Bronchial epithelial cell (primary cell): ENCODE measurements at places on chromosomes 12 and 14. TPM values are rescaled to one million over a fixed set of nuclear protein-coding genes. Genes with fewer than 3 reads are reported as not detected.

KCNH5 gene
- under 0.01 TPM in 2 replicates for total RNA-seq

SLC17A8 gene
- not detected in 2 replicates for total RNA-seq

TAS2R13 gene
- 0.38 and 1.1 TPM in 2 replicates for total RNA-seq

FGFR1OP2 gene
- 39.2 and 50.5 TPM in 2 replicates for total RNA-seq

RNASE7 gene
- total RNA-seq = 8.2 and 12.1 TPM in 2 replicates

PAH gene
- total RNA-seq = not detected in 2 replicates

CCDC38 gene
- total RNA-seq = 0.13 TPM in 1 of 2 replicates, not detected in the other

ETFBKMT gene
- 0.79 and 1.0 TPM in 2 replicates for total RNA-seq

GAS2L3 gene
- 0.53 and 1.0 TPM in 2 replicates for total RNA-seq

IFNG-AS1 gene
- total RNA-seq = not detected in 2 replicates

AMN gene
- total RNA-seq = 4.2 and 6.5 TPM in 2 replicates

MYBPC1 gene
- total RNA-seq = not detected in 2 replicates

PLEK2 gene
- 20.4 and 111 TPM in 2 replicates for total RNA-seq

TAS2R20 gene
- 1.8 and 2.0 TPM in 2 replicates for total RNA-seq

ADAM20 gene
- 2.4 and 2.6 TPM in 2 replicates for total RNA-seq

GRIN2B gene
- under 0.01 TPM in 2 replicates for total RNA-seq

GPRC5A gene
- total RNA-seq = 16.1 and 19.3 TPM in 2 replicates

CLEC2A gene
- total RNA-seq = not detected in 2 replicates

PDE3A gene
- under 0.01 TPM in 1 of 2 replicates, not detected in the other for total RNA-seq

AVPR1A gene
- not detected in 2 replicates for total RNA-seq

SLC10A1 gene
- total RNA-seq = not detected in 2 replicates

CD163L1 gene
- not detected in 2 replicates for total RNA-seq

CAPZA3 gene
- total RNA-seq = 0.13 TPM in 1 of 2 replicates, not detected in the other

KCNJ8 gene
- total RNA-seq = under 0.01 TPM in 1 of 2 replicates, not detected in the other

MANSC1 gene
- 0.79 and 2.6 TPM in 2 replicates for total RNA-seq

KCNK10 gene
- not detected in 2 replicates for total RNA-seq

ABCC9 gene
- total RNA-seq = 0.79 and 2.4 TPM in 2 replicates

KRT85 gene
- not detected in 2 replicates for total RNA-seq

GPR135 gene
- total RNA-seq = 0.26 and 0.64 TPM in 2 replicates

SMCO2 gene
- total RNA-seq = 1.7 and 1.8 TPM in 2 replicates

KRT4 gene
- total RNA-seq = 66.6 and 171 TPM in 2 replicates

CMA1 gene
- not detected in 2 replicates for total RNA-seq

MEG3 gene
- 3.7 and 4.1 TPM in 2 replicates for total RNA-seq

CLEC7A gene
- total RNA-seq = not detected in 2 replicates

C12orf75 gene
- total RNA-seq = 11.8 and 20.2 TPM in 2 replicates

TPH2 gene
- total RNA-seq = not detected in 2 replicates
